Activated CD8-positive, alpha-beta T cell treated with anti-CD3 and anti-CD28 coated beads, Interleukin-2, amount 10 ng/mL, durations not matched to agents 7 days and 5 days (primary cell): ENCODE measurements at places on chromosomes 3 and 15. TPM values are rescaled to one million over a fixed set of nuclear protein-coding genes. Genes with fewer than 3 reads are reported as not detected.

DNA sequence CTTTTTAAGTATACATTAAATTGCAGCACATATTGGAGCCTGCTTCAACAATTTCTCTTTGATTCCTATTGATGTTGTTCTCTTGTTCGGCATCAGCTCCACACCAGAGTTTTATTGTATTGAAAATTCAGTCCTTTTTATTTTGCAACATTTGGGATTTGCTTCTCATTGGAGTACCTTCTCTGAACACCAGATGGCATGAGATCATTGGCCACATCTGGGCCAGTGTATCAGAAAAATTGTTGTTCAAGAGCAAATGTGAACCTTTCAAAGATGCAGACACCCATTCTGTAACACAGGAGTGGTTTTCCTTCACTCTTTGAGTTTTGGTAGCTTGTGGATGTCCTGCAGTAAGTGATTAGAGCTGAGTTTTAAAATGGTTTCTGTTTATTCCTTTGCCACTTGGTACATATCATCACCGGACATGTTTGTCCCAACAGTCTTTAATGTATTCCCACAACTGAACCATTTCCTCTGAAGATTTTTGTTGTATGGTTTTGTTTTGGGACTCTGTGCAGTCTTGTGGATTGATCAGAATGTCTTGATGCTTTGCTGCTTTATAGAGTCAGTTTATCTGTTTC, 96.1 kb downstream of the MCTP2 start:
- H3K36me3 ChIP-seq: peaks cover 21% of the 10 kb centered on the region
- H3K27me3 ChIP-seq: no peaks in the 10 kb centered on the region
- H3K4me1 ChIP-seq: peaks cover 28% of the 10 kb centered on the region
- DNase-seq: peak; percentile 42

DNA sequence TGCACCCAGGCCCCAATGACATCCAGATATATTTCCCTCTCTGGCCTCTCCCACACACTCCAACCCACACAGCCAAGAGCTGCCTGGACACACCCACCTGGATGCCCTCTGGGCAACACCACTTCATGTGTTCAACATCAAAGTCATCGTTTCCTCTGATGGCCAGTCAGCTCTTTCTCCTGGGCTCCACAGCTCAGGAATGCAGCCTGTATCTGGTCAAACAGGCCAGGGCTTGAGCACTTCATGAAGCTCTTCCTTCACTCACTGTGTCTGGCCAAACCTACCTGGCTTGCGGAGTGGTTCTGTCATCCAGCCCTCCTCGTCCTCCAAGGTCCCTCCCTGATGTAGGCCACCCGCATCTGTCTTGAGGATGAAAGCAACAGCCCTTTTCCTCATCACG, 35.8 kb upstream of the SLC6A11 start:
- DNase-seq: peak; percentile 15
- no peak overlapping the region for H3K4me3 ChIP-seq
- peaks cover 7% of the 10 kb centered on the region for H3K4me1 ChIP-seq
- no peaks in the 10 kb centered on the region for H3K36me3 ChIP-seq
- no peak overlapping the region for H3K27ac ChIP-seq

GRCh38 chr3:190847436-190847835, 15.1 kb downstream of the GMNC start:
- no peaks in the 10 kb centered on the region for H3K4me1 ChIP-seq
- DNase-seq: no peak
- H3K4me3 ChIP-seq: no peak overlapping the region
- no peaks in the 10 kb centered on the region for H3K36me3 ChIP-seq

- H3K36me3 ChIP-seq: peaks cover 3% of the 10 kb centered on the region
- H3K27me3 ChIP-seq: no peaks in the 10 kb centered on the region
- no peak overlapping the region for H3K4me3 ChIP-seq
- H3K4me1 ChIP-seq: peaks cover 87% of the 10 kb centered on the region
- H3K27ac ChIP-seq: peak overlapping the region; percentile 1
- no peak for DNase-seq
These were observed 4.9 kb upstream of the PPP1R2 start for GRCh38 chr3:195548006-195548405.

DNA sequence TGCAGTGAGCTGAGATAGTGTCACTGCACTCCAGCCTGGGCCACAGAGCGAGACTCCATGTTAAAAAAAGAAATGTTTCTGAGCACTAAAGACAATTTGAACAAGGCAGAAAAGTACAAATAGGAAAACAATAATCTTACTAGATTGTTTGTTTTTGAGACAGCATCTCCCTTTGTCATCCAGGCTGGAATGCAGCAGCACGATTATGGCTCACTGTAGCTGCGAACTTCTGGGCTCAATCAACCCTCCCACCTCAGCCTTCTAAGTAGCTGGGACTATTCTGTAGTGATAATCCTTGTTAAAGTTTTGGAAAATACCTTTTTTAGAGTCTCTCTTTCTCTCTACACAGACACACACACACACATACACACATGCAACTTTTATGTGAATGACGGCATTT, 107.1 kb downstream of the LPP start:
- H3K4me3 ChIP-seq: no peak overlapping the region
- no peaks in the 10 kb centered on the region for H3K27me3 ChIP-seq
- no peaks in the 10 kb centered on the region for H3K36me3 ChIP-seq
- H3K4me1 ChIP-seq: peaks cover 3% of the 10 kb centered on the region

GRCh38 chr3:168341956-168342936, 246.5 kb upstream of the GOLIM4 start:
- H3K4me3 ChIP-seq: no peak overlapping the region
- no peaks in the 10 kb centered on the region for H3K4me1 ChIP-seq
- no peaks in the 10 kb centered on the region for H3K27me3 ChIP-seq
- H3K27ac ChIP-seq: no peak overlapping the region
- DNase-seq: no peak
- H3K36me3 ChIP-seq: no peaks in the 10 kb centered on the region

DNA sequence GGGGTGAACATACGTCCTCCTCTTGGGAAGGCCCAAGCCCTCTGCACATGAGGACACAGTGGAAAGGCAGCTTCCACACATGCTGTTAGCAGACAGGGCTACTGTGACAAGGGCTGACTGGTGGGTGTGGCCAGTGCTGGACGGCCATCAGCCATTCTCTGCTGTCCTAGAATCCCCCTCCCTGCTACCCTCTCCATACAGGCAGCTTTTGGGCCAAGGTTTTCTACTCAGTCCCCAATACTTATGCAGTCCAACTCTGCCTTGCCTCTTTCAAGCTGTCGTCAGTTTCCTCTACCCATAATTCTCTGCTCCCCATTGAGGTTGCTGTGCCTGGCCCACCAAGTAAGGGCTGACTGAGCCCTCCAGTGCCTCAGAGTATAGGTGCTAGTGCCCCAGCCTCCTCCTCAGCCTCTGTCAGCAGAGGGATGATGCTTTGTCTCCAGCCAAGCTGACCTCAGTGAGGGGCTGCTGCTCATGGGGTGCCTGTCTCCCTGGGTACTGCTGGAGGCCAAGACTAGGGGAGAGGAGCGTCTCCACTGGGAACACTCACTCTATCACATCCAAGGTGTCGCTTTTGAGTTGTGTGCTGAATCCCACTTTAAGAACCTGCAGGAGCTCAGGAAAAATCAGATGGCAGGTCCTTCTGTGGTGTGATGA, 2.8 kb downstream of the LOXL1 start:
- H3K36me3 ChIP-seq: no peaks in the 10 kb centered on the region
- no peaks in the 10 kb centered on the region for H3K27me3 ChIP-seq
- peak; percentile 50 for DNase-seq
- H3K4me1 ChIP-seq: peaks cover 59% of the 10 kb centered on the region
- H3K4me3 ChIP-seq: peak overlapping the region; percentile 66

- DNase-seq: no peak
- H3K4me3 ChIP-seq: no peak overlapping the region
- H3K27ac ChIP-seq: no peak overlapping the region
- no peaks in the 10 kb centered on the region for H3K27me3 ChIP-seq
These were observed 128.7 kb upstream of the MB21D2 start for GRCh38 chr3:193046371-193046770.

GRCh38 chr15:78880242-78880533, 7.5 kb downstream of the MORF4L1 start:
- H3K4me3 ChIP-seq: no peak overlapping the region
- no peak for DNase-seq
- no peaks in the 10 kb centered on the region for H3K27me3 ChIP-seq
- H3K36me3 ChIP-seq: peaks cover 56% of the 10 kb centered on the region
- peaks cover 59% of the 10 kb centered on the region for H3K4me1 ChIP-seq
- H3K27ac ChIP-seq: no peak overlapping the region

GRCh38 chr3:12643010-12643380, 20.9 kb downstream of the RAF1 start:
- no peak overlapping the region for H3K27ac ChIP-seq
- peaks cover 16% of the 10 kb centered on the region for H3K4me1 ChIP-seq
- no peaks in the 10 kb centered on the region for H3K27me3 ChIP-seq

DNA sequence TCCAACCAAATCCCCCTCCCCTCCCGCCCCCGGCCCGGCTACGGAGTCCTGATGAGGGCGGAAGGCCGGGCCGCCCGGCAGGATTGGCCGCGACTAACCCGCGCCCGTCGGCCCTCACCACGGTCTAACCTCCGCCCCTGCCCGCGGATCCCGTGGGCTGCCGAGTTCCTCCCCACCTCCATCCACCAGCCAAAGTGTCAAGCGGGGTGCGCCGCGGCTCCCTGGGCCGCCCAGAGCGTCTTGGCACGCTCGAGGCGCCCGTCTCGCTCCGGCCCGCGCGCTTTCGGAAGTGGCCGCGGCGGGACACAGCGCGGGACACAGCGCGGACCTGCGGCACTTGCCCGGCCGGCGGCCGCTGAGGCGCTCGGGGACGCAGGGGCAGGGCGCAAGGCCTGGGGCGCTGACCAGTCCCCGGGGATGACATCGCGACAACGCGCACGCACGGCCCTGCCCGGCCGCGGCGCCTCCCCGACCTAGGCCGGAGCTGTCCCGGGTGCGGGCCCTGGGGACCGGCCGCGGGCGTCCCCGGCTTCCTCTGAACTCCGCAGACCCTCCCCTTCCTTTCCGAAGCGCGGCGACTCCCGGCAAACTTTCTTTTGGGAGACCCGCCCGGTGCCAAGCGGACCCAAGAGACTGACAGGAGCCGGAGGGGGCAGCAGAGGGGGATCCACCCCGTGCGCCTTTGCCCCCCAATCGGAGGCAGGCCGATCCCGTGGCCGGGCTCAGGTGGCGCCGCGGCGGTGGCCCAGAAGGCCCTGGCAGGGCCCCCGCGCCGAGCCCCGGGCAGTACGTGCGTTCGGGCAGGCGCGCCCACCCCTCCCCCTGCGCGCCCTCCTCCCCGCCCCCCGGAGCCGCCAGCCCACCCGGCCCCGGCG, 112.8 kb upstream of the ICE2 start:
- H3K4me3 ChIP-seq: peak overlapping the region; percentile 82
- H3K36me3 ChIP-seq: peaks cover 14% of the 10 kb centered on the region
- peak overlapping the region; percentile 84 for H3K27ac ChIP-seq
- H3K27me3 ChIP-seq: no peaks in the 10 kb centered on the region
- DNase-seq: peak; percentile 64
- H3K4me1 ChIP-seq: peaks cover 65% of the 10 kb centered on the region

- no peaks in the 10 kb centered on the region for H3K27me3 ChIP-seq
- H3K36me3 ChIP-seq: peaks cover 12% of the 10 kb centered on the region
- no peak overlapping the region for H3K4me3 ChIP-seq
- peak overlapping the region; percentile 21 for H3K27ac ChIP-seq
These were observed 22.0 kb upstream of the DOCK3 start for GRCh38 chr3:50652709-50653108.

GRCh38 chr3:72338942-72339669, 509.1 kb downstream of the SHQ1 start:
- no peaks in the 10 kb centered on the region for H3K27me3 ChIP-seq
- no peaks in the 10 kb centered on the region for H3K36me3 ChIP-seq
- no peak for DNase-seq
- no peak overlapping the region for H3K27ac ChIP-seq

GRCh38 chr3:46619845-46620778, 7.8 kb downstream of the FAM240A start:
- peaks cover 49% of the 10 kb centered on the region for H3K27me3 ChIP-seq
- H3K4me1 ChIP-seq: no peaks in the 10 kb centered on the region
- no peak overlapping the region for H3K4me3 ChIP-seq
- no peaks in the 10 kb centered on the region for H3K36me3 ChIP-seq
- DNase-seq: no peak

GRCh38 chr15:67080900-67081431, 15.6 kb downstream of the SMAD3 start:
- no peak overlapping the region for H3K4me3 ChIP-seq
- DNase-seq: peak; percentile 49
- H3K27ac ChIP-seq: peak overlapping the region; percentile 29
- peaks cover 91% of the 10 kb centered on the region for H3K4me1 ChIP-seq
- H3K27me3 ChIP-seq: no peaks in the 10 kb centered on the region

DNA sequence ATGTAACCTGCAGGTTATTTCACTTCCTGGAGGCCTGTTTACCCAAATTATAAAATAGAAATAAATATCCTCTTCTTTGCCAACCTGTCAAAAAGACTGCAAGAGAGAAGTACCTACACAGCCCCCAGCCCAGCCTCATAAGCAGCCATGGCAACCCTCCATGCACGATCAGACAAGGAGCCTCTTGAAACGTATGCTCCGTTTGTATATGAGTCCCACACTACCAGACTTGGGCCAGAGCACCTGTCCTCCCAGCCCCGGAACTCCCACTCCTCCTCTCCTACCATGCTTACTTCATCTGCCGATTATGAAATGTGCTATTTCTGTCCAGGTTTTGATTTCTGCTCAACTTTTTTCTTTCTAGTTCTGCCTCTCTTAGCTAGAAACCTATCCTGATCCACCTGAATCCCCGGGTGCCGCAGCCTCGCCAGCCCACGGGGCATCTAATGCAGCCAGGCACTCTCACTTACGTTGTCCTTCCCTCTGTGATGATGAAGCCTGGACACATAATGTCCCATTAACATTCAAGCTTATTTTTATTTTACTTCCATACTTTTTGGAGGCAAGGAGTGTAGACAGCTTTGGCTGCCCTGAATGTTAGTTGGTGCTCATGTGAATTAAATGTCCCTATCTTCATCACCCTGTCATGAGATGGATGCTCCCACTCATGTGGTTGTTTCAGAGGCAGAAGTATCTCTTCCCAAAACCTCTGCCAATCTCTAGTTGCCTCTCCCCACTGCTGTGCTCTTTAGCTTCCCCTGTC, 73.8 kb downstream of the MB21D2 start:
- H3K36me3 ChIP-seq: no peaks in the 10 kb centered on the region
- H3K27me3 ChIP-seq: no peaks in the 10 kb centered on the region
- DNase-seq: no peak
- H3K27ac ChIP-seq: no peak overlapping the region
- no peak overlapping the region for H3K4me3 ChIP-seq

- H3K4me1 ChIP-seq: no peaks in the 10 kb centered on the region
- H3K4me3 ChIP-seq: no peak overlapping the region
- no peak for DNase-seq
- H3K27ac ChIP-seq: no peak overlapping the region
These were observed 116.4 kb downstream of the SENP2 start for GRCh38 chr3:185702262-185703225.

GRCh38 chr15:78051596-78051995, 25.9 kb downstream of the TBC1D2B start:
- peak overlapping the region; percentile 42 for H3K4me3 ChIP-seq
- DNase-seq: no peak
- H3K27ac ChIP-seq: peak overlapping the region; percentile 94
- H3K27me3 ChIP-seq: no peaks in the 10 kb centered on the region
- peaks cover 95% of the 10 kb centered on the region for H3K4me1 ChIP-seq

VGLL3 gene
- not detected for total RNA-seq

CLDN18 gene
- not detected for total RNA-seq

CCDC39 gene
- not detected for total RNA-seq

FGD5 gene
- total RNA-seq: 0.31 TPM

DAPK2 gene
- total RNA-seq: 1.5 TPM

TMOD2 gene
- 12.5 TPM for total RNA-seq

ARPP21 gene
- total RNA-seq: not detected

CPNE9 gene
- not detected for total RNA-seq

LRRC31 gene
- total RNA-seq: not detected

MYO1E gene
- total RNA-seq: 101 TPM

SLC22A13 gene
- total RNA-seq: 0.58 TPM
